ENCODE measurements at places on chromosomes 4 and X.

DNA sequence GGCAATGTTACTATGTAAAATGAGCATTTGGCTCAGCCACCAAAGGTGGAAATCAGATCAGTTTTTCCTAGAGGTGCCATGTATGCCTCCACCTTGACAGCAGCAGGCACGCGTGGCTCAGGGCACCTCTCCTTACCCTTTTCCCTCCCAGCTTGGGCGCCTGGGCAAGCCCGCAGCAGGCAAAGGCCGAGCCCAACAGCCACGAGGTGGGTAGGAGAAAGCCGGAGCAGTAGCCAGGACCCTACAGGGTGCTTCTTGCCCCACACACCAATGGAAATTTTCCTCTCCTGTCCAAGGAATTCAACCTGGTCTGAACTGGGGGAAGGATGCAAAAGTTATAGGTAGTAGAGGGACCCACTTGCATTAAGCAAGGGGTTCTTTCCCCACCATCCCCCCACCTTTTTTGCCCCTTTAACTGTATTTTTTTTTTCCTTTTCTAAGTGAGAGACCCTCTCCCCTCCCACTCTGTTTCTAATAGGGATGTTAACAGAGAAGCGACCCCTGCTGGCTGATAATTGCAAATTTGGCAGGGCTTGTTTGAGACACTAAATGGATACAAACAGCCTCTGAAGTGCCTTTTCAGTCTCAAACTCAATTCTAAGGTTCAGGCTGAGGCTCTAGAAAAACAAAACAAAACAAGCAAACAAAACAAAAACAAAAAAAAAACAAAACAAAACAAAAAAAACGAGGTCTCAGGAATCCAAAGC lies 895.1 kb downstream of the PCDH18 start:
- no peak for DNase-seq

- no peak for DNase-seq
Observed at GRCh38 chr4:6689506-6689960, 4.1 kb upstream of the S100P start.

- no peak for DNase-seq
Observed at GRCh38 chr4:7146786-7147115, 45.6 kb upstream of the SORCS2 start.

DNA sequence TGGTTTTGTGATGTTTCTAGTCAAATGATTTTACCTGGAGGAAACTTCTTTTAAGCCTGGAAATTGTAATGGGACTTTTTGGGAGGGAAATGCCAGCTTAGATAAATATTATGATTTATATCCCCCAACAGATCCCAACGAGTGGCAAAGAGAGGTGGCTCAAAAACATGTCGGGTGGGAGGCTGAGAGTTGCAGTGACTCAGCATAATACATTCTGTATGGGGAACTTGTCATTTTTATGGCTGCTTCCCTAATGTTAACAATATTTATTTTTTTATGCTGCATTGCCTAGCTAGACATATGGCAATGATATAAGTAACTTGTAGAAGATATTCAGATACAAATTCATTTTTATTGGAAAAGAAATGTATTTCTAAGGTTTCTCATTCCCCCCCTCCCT lies 219.0 kb downstream of the ARHGAP10 start:
- no peak for DNase-seq

- DNase-seq: no peak
Observed at GRCh38 chr4:112979881-112980421, 69.5 kb upstream of the ANK2 start.

- DNase-seq: no peak
Observed at GRCh38 chr4:87236861-87237260, 16.4 kb upstream of the KLHL8 start.

GRCh38 chr4:151792995-151793394 lies 32.2 kb upstream of the GATB start:
- no peak for DNase-seq

DNA sequence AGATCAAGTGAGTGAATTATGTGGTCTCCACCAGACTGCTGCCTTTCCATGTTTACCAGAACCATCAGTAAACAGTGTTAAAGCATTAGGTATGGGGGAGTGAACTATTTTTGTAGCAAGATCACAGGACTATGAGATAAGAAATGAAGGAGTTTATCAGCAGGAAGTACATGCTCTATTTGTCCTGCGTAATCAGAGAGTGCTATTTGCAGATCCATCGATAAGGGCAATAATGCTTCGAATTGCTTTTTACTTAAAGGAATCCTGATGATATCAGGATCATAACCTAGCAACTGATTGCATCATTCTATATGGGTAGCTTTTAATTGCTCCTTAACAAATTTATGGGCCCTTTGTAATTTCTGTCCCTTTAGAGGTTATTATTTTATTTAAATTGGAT lies 57.1 kb downstream of the RBM46 start:
- no peak for DNase-seq

GRCh38 chr4:158371158-158371557 lies 150.5 kb upstream of the RXFP1 start:
- no peak for DNase-seq

DNA sequence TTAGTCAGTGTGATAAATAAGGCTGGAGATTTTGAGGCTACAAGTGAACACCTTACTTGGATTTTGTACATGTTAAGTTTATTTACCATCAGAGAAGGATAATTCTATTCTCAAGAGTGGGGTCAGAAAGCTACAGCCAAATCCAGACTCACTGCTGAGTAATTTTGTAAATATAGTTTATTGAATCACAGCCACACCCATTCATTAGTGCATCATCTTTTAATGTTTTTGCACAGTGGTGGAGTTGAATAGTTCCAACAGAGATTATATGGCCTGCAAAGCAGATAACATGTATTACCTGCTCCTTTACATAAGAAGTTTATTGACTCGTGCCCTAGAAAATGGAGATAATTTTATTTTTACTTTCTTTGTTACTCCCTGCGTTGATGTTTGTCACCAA lies 60.4 kb downstream of the PCDH18 start:
- no peak for DNase-seq
